Smooth muscle cell of the pulmonary artery (primary cell): ENCODE measurements at places on chromosomes 3 and 15. TPM values are rescaled to one million over a fixed set of nuclear protein-coding genes. Genes with fewer than 3 reads are reported as not detected.

ACTC1 gene
- total RNA-seq = 0.23 TPM in 1 of 2 replicates, not detected in the other

VGLL3 gene
- total RNA-seq = 17.9 and 93.0 TPM in 2 replicates

CHRNA5 gene
- total RNA-seq = 0.59 and 0.78 TPM in 2 replicates

PPIB gene
- total RNA-seq = 971 and 1,036 TPM in 2 replicates

ARL6IP5 gene
- total RNA-seq = 126 and 151 TPM in 2 replicates

CLRN1 gene
- not detected in 2 replicates for total RNA-seq

CDC25A gene
- total RNA-seq = 2.3 and 2.5 TPM in 2 replicates

BSN gene
- 0.07 and 0.17 TPM in 2 replicates for total RNA-seq

ZNF80 gene
- total RNA-seq = not detected in 2 replicates

LTK gene
- total RNA-seq = 0.07 TPM in 1 of 2 replicates, not detected in the other
